ENCODE measurements at places on chromosomes 4 and X. TPM values are rescaled to one million over a fixed set of nuclear protein-coding genes. Genes with fewer than 3 reads are reported as not detected.
A peak's percentile ranks its signal among the peaks of the same experiment; 100 is the strongest.

DNA sequence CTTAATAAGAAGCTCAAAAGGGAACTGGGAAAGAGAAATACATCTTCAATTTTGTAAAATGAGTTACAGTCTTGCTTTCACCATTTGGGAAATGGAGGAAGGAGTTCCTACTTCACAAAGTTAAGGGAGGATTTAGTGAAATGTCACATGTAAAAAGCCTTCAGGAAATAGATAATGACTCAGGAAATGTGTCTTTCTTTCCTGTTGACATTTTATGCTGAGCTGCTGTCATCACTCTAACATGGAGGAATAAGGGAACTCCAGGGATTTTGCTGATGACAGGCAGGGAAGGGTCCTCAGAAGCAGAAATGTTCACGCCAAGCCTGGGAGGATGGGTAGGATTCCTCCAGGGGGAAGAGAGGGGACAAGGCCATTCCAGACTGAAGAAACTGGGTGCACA is 251.1 kb downstream of the USP46 start:
- H3K4me3 ChIP-seq: no peak overlapping the region
- no peaks in the 10 kb centered on the region for H3K36me3 ChIP-seq
- H3K27me3 ChIP-seq: no peaks in the 10 kb centered on the region
- no peak for DNase-seq
- no peak overlapping the region for H3K27ac ChIP-seq
- H3K4me1 ChIP-seq: no peaks in the 10 kb centered on the region

DNA sequence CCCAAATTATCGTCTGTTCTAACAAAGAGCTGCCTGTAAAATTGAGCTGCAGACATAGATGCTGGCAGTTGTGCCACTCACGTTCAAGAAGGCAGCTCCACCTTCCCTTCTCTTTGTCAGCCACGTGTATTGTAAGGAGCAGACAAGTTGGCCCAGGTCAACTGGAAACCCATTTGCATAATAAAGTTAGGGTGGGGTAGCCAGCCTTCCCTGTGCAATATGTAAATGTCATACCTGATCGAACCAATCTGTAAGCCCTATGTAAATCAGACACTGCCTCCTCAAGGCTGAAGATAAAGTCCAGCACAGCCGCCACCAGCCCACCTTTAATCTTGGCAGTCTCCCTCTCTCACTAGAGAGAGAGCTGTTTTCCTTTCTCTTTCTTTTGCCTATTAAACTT is 117.2 kb downstream of the TMEM144 start:
- no peaks in the 10 kb centered on the region for H3K36me3 ChIP-seq
- H3K27me3 ChIP-seq: peaks cover 2% of the 10 kb centered on the region
- no peak overlapping the region for H3K4me3 ChIP-seq
- H3K4me1 ChIP-seq: no peaks in the 10 kb centered on the region

GRCh38 chr4:81609844-81610243 is 138.1 kb upstream of the RASGEF1B start:
- no peak overlapping the region for H3K4me3 ChIP-seq
- no peak overlapping the region for H3K27ac ChIP-seq
- H3K36me3 ChIP-seq: no peaks in the 10 kb centered on the region
- H3K27me3 ChIP-seq: no peaks in the 10 kb centered on the region

- H3K36me3 ChIP-seq: no peaks in the 10 kb centered on the region
- H3K4me3 ChIP-seq: no peak overlapping the region
- H3K4me1 ChIP-seq: no peaks in the 10 kb centered on the region
- no peak for DNase-seq
Observed at GRCh38 chrX:103999234-103999633, 14.3 kb downstream of the H2BW1 start.

DNA sequence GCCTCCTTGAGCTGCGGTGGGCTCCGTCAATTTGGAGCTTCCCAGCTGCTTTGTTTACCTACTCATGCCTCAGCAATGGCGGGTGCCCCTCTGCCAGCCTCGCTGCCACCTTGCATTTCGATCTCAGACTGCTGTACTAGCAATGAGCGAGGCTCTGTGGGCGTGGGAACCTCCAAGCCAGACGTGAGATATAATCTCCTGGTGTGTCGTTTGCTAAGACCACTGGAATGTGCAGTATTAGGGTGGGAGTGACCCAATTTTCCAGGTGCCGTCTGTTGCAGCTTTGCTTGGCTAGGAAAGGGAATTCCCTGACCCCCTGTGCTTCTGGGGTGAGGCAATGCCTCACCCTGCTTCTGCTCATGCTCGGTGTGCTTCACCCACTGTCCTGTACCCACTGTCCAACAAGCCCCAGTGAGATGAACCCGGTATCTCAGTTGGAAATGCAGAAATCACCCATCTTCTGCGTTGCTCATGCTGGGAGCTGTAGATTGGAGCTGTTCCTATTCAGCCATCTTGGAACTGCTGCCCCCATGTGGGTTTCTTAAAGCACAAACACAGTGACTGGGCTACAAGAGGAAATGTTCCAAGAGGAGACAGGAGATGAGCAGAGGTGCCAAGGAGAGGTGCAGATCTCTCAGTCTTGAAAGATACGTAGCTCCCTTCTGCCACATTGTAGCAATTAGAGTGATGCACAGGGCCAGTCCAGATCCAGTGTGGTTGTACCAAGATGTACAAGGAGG is 193.0 kb upstream of the IGFBP7 start:
- no peak for DNase-seq
- no peaks in the 10 kb centered on the region for H3K36me3 ChIP-seq
- no peak overlapping the region for H3K4me3 ChIP-seq
- H3K27me3 ChIP-seq: no peaks in the 10 kb centered on the region

- H3K27me3 ChIP-seq: no peaks in the 10 kb centered on the region
- DNase-seq: no peak
- H3K4me1 ChIP-seq: peaks cover 6% of the 10 kb centered on the region
Observed at GRCh38 chr4:81424816-81425755, 46.6 kb downstream of the RASGEF1B start.

GRCh38 chrX:39577206-39577984 is 520.4 kb downstream of the BCOR start:
- DNase-seq: no peak
- H3K27ac ChIP-seq: no peak overlapping the region
- peaks cover 24% of the 10 kb centered on the region for H3K4me1 ChIP-seq

GRCh38 chrX:40008791-40009461 is 88.8 kb downstream of the BCOR start:
- H3K4me3 ChIP-seq: peak overlapping the region; percentile 40
- DNase-seq: peak; percentile 14
- no peaks in the 10 kb centered on the region for H3K36me3 ChIP-seq
- peak overlapping the region; percentile 13 for H3K27ac ChIP-seq
- peaks cover 33% of the 10 kb centered on the region for H3K4me1 ChIP-seq

DNA sequence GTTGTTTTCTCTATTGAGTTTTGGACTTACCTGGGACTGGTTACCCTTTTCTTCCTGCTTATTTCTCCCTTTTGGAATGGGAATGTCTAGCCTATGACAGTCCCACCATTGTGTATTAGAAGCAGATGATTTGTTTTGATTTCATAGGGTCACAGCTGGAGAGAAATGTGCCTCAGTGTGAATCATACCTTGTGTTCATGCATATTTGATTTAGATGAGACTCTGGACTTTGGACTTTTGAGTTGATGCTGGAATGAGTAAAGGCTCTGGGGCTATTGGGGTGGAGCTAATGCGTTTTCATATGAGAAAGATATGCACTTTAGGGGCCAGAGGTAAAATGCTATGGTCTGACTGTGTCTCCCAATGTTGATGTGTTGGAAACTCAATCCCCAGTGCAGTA is 30.5 kb upstream of the TEX13C start:
- H3K4me3 ChIP-seq: no peak overlapping the region
- peaks cover 2% of the 10 kb centered on the region for H3K36me3 ChIP-seq
- no peak for DNase-seq

GRCh38 chr4:168710353-168710946 is 213.6 kb downstream of the PALLD start:
- peaks cover 14% of the 10 kb centered on the region for H3K4me1 ChIP-seq
- H3K27ac ChIP-seq: no peak overlapping the region
- H3K4me3 ChIP-seq: no peak overlapping the region

GRCh38 chr4:3017504-3017903 is 54.1 kb downstream of the GRK4 start:
- no peak for DNase-seq
- peaks cover 11% of the 10 kb centered on the region for H3K27me3 ChIP-seq
- no peak overlapping the region for H3K27ac ChIP-seq
- no peak overlapping the region for H3K4me3 ChIP-seq
- H3K36me3 ChIP-seq: no peaks in the 10 kb centered on the region

- no peak for DNase-seq
- H3K4me3 ChIP-seq: no peak overlapping the region
- H3K36me3 ChIP-seq: no peaks in the 10 kb centered on the region
- H3K27ac ChIP-seq: no peak overlapping the region
- H3K4me1 ChIP-seq: peaks cover under 1% of the 10 kb centered on the region
Observed at GRCh38 chr4:139808808-139809756, 143.5 kb downstream of the MGST2 start.

- no peaks in the 10 kb centered on the region for H3K36me3 ChIP-seq
- DNase-seq: no peak
- H3K27me3 ChIP-seq: peaks cover 13% of the 10 kb centered on the region
- no peak overlapping the region for H3K4me3 ChIP-seq
Observed at GRCh38 chr4:121449416-121449815, 68.6 kb upstream of the QRFPR start.

GRCh38 chrX:108736509-108737479 is at the start of gene IRS4:
TSS of gene IRS4 (minus strand) at chrX:108736563.
- no peaks in the 10 kb centered on the region for H3K4me1 ChIP-seq
- no peak within 1 kb of the TSS for H3K4me3 ChIP-seq
- peaks cover 41% of the 10 kb centered on the region for H3K27me3 ChIP-seq
- no peak for DNase-seq
- H3K36me3 ChIP-seq: no peaks in the 10 kb centered on the region

- no peak for DNase-seq
- H3K4me1 ChIP-seq: no peaks in the 10 kb centered on the region
- H3K36me3 ChIP-seq: no peaks in the 10 kb centered on the region
- H3K27me3 ChIP-seq: no peaks in the 10 kb centered on the region
- no peak overlapping the region for H3K4me3 ChIP-seq
Observed at GRCh38 chr4:169314906-169315305, 44.1 kb upstream of the SH3RF1 start.

GRCh38 chrX:53255738-53256191 is 25.6 kb downstream of the IQSEC2 start:
- peaks cover 4% of the 10 kb centered on the region for H3K4me1 ChIP-seq
- no peak overlapping the region for H3K4me3 ChIP-seq
- H3K27me3 ChIP-seq: peaks cover 6% of the 10 kb centered on the region
- no peaks in the 10 kb centered on the region for H3K36me3 ChIP-seq
- no peak for DNase-seq
- no peak overlapping the region for H3K27ac ChIP-seq

- H3K4me1 ChIP-seq: no peaks in the 10 kb centered on the region
- no peak for DNase-seq
- no peak overlapping the region for H3K4me3 ChIP-seq
- H3K36me3 ChIP-seq: no peaks in the 10 kb centered on the region
- H3K27ac ChIP-seq: no peak overlapping the region
Observed at GRCh38 chr4:120877021-120877420, 45.5 kb downstream of the PRDM5 start.

DNA sequence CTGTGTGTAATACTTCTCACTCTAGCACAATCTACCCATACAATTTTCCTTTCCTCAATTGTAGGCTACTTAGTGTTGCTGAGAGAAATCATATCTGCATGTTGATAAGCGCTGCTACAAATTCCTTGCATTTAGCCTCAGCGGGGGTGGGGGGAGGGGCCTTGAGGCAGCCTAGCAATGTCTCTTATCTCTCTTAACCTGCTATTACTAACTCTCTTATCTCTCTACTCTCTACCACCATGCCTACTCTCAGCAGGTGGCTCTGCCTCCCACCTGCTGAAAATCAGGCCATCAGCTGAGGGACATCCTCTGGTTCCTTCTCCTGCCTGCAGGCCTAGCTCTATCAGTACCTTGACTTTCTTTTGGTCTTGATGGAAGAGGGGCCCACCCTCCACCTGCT is 98.9 kb downstream of the GPR82 start:
- DNase-seq: no peak
- peaks cover 5% of the 10 kb centered on the region for H3K36me3 ChIP-seq
- H3K27me3 ChIP-seq: no peaks in the 10 kb centered on the region
- H3K4me3 ChIP-seq: no peak overlapping the region
- no peaks in the 10 kb centered on the region for H3K4me1 ChIP-seq

DNA sequence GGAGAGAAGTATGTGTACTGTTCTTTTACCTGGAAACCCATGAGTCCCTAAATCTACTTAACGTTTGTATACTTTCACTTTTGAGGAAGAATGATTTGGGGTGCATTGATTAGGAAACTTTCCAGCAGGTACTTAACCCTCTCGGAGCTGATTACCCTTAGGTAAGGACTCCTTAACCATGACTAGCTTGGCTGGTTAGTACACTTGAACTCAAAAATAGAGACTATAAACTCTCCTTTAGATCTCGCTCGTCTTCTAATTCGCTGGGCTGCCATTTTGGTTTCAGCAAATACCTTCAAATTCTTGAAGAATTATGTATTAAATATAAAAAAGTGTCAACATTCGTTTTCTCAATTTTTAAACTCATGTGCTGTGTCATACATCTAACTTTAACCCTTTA is 2.0 kb downstream of the USP9X start:
- no peaks in the 10 kb centered on the region for H3K27me3 ChIP-seq
- H3K4me1 ChIP-seq: peaks cover 45% of the 10 kb centered on the region
- DNase-seq: no peak
- peak overlapping the region; percentile 90 for H3K4me3 ChIP-seq
- peaks cover 18% of the 10 kb centered on the region for H3K36me3 ChIP-seq

GRCh38 chr4:153651116-153651515 is 33.0 kb upstream of the TLR2 start:
- H3K4me1 ChIP-seq: peaks cover 37% of the 10 kb centered on the region
- peaks cover 3% of the 10 kb centered on the region for H3K27me3 ChIP-seq
- no peak for DNase-seq
- H3K4me3 ChIP-seq: no peak overlapping the region

- H3K27me3 ChIP-seq: peaks cover 2% of the 10 kb centered on the region
- no peak overlapping the region for H3K27ac ChIP-seq
- peaks cover 40% of the 10 kb centered on the region for H3K4me1 ChIP-seq
- no peak for DNase-seq
- peaks cover 9% of the 10 kb centered on the region for H3K36me3 ChIP-seq
- H3K4me3 ChIP-seq: no peak overlapping the region
Observed at GRCh38 chr4:121138039-121138825, 25.9 kb downstream of the TNIP3 start.

DNA sequence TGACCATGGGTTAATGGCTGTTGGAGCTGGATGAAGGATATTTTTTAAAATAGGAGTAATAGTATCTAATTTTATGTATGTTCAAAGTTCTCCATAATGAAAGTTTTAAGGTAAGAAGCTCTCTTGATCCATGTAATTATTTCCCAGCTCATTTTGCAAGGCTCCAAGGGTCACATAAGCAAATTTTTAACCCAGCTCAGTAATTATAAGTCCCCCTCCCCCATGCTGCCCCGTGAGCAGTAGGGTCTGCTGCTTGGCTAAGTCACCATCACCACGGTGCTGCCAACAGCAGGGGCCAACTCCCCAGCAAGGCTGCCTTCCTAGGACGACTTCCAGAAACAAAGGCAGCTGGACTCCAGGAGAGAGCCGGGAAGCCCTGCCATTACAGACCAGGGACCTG is 340.0 kb downstream of the FBXW7 start:
- DNase-seq: no peak
- H3K4me1 ChIP-seq: no peaks in the 10 kb centered on the region
- no peaks in the 10 kb centered on the region for H3K27me3 ChIP-seq

Gene TLR6
- total RNA-seq: 3.5 TPM

Gene ACTRT1
- total RNA-seq: not detected

Gene MAGEC1
- not detected for total RNA-seq

Gene SGMS2
- total RNA-seq: 0.46 TPM

Gene EDNRA
- total RNA-seq: not detected

Gene NXF3
- not detected for total RNA-seq

Gene CT47B1
- not detected for total RNA-seq

Gene DRD5
- total RNA-seq: not detected
